ENCODE measurements at places on chromosomes 3 and 15.

GRCh38 chr3:142273501-142273900 is 48.1 kb upstream of the GK5 start:
- DNase-seq, result no peak

DNA sequence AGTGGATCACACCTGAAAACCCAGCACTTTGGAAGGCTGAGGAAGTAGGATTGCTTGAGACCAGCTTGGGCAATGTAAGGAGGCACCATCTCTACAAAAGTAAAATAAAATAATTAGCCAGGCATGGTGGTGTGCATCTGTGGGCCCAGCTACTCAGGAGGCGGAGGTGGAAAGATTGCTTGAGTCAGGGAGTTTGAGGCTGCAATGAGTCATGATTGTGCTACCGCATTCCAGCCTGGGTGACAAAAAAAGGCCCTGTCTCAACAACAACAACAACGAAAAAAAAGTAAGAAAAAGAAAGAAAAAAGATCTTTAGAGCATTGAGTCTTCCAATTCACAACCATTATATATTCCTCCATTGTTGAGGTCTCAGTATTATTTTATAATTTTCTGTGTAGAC is 192.4 kb upstream of the DPH6 start:
- DNase-seq, result no peak

- no peak for DNase-seq
Observed at GRCh38 chr3:11291808-11292207, 19.6 kb downstream of the ATG7 start.

DNA sequence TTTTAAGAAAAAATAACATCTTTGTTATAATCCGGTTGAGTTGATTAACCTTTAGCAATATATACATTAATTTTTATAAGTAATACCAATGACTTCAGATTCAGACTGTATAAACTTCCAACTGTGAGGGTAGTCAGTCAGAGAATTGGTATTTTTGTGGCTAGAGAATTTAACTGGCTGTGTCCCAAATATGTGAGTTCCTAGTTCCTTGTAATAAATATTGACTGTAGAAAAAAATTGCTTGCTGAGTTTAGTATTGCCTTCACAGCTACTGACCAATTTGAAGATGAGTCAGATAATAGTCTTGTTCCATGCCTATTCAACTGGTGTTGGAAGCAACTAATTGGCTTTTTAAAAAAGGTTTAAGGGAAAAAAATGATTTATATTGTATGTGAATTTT is 210.8 kb downstream of the GAP43 start:
- no peak for DNase-seq

- no peak for DNase-seq
Observed at GRCh38 chr15:89477411-89478242, 18.8 kb downstream of the RHCG start.

DNA sequence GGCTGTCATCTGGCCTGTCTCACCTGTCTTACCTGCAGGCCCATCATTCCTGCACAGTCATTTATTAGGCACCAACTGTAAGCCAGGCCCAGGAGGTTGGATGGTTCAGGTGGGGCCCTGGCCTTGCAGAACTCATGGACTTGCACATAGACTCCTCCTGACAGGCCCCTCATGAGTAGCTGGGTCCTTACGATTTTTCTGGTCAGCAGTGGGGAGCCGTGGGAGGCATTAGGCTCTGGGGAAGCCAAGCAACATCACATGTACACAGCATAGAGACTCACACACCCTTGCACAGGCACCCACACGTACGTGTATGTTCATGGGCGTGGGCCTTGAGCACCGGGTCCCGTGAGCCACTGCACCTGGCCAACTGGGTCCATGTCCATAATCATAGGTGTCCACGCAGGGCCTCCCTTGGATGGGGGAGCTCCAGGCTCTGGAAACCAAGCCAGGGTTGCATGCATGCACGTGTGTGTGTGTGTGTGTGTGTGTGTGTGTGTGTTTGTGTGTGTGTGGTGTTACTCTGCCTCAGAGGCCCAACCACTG is 20.3 kb downstream of the CISH start:
- DNase-seq, result no peak

DNA sequence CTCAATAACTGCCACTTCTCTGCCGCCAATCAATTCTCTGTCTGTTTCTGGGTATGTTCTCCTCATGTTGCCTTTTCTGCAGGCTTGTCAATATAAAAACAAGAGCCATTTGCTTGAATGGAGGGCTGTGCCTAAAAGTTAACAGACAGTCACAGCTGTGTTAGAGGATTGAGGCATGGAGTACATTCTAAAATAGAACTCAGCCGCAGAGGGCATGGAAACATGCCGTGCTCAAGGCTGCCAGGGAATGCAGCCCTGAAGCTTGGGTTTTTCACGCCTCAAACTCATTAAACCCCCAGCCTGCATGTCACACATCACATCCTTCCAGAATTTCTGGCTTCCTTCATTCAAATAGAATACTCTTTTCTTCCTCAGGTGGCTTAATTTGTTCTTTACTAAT is 166.6 kb downstream of the TPRG1 start:
- no peak for DNase-seq

DNA sequence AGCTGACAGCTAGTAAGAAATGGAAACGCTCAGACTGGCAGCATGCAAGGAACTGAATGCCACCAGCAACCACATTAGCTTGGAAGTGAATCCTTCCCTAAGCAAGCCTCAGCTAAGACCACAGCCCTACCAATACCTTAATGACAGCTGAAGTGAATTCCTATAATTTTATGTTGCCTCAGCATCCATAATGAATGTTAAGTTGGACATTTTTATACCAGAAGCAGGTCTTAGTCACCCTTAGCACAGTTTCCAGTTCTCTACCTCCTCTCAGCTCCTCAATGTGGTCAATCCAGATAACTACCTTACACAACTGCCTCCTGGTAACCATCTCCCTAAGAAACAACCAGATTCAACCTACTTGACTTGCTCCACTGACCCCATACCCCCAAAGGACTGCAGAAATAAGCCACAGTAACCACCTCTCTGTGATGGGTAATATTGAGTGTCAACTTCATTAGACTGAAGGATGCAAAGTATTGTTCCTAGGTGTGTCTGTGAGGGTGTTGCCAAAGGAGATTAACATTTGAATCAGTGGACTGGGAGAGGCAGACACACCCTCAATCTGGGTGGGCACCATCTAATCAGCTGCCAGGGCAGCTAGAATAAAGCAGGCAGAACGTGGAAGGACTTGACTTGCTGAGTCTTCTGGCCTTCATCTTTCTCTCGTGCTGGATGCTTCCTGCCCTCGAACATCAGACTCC is 33.5 kb downstream of the NEDD4 start:
- no peak for DNase-seq

DNA sequence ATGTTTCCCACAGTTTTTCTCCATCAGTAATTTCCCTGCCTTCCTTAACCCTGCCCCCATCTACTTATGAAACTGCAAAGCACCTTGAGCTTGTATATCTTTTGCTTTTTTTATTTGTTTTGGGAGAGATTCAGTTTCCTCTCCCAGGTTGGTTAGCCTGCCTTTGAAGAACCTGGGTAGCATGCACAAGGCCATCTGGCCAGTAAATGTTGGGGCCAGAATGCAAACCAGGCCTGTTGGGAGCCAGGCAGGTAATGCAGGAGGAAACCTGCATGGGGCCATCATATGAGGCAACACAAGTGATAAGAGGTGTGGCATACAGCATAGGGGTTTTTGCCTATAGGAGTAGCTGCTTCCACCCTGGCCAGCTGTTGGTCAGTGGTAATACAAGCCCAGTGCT is 17.7 kb downstream of the SYNPR start:
- no peak for DNase-seq

- DNase-seq, result no peak
Observed at GRCh38 chr3:105618556-105618955, 250.3 kb downstream of the CBLB start.

DNA sequence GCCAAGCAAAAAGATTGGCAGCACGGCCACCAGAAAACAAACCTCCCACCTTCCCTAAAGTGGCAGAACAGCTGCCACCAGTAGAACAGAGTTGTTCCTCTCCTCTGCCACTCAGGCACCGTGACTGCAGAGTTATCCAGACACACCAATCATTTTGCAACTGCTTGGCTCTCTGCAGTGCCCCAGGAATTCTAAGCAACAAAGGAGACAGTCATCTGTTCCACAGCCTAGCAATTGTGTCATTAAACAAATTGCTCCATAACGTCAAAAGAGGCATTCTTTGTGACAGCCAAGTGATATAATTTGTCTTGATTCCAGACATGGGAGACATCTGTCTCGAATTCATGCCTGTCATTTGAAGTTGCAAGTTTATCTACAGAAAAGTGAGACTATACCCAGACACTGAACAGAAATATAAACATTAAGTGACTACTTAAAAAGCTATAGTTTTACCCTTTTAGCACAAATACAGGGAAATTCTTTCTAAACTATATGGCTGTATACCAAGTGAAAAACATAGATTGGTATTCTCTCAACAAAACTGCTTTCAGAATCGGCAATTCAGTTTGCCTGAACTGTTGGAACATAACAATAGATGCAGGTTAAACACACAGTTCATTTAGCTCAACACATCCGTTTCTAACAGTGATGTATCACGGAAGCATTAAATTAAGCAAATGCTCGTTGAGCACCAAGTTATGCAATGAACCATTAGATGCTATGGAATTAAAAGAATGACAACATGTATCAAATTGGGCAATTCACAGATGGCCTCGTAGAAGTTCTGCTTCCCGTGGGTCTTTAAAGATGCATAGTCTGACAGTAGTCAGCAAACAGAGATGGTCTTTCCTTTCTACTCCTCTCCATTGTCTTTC is 281.3 kb downstream of the FGF12 start:
- no peak for DNase-seq

- DNase-seq, result no peak
Observed at GRCh38 chr3:141992512-141992911, 116.1 kb downstream of the ATP1B3 start.

- no peak for DNase-seq
Observed at GRCh38 chr3:167502401-167502800, 28.6 kb upstream of the SERPINI2 start.

GRCh38 chr15:66066005-66066404 is 187.5 kb downstream of the MEGF11 start:
- no peak for DNase-seq

- no peak for DNase-seq
Observed at GRCh38 chr15:89203705-89204273, 17.6 kb downstream of the RLBP1 start.

- no peak for DNase-seq
Observed at GRCh38 chr3:68866157-68866556, 66.2 kb downstream of the TAFA4 start.

DNA sequence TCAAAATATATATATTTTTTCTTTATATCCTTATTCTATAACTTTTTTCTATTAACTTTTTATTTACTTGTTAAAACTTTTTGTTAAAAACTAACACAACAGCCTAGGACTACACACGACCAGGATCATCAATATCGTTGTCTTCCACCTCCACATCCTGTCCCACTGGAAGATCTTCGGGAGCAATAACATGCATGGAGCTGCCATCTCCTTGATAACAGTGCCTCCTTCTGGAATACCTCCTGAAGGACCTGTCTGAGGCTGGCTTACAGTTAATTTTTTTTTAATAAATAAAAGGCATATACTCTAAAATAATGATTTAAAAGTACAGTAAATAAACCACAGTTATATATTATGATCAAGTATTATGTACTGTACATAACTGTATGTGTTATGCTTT is 58.9 kb downstream of the SFMBT1 start:
- DNase-seq, result no peak

DNA sequence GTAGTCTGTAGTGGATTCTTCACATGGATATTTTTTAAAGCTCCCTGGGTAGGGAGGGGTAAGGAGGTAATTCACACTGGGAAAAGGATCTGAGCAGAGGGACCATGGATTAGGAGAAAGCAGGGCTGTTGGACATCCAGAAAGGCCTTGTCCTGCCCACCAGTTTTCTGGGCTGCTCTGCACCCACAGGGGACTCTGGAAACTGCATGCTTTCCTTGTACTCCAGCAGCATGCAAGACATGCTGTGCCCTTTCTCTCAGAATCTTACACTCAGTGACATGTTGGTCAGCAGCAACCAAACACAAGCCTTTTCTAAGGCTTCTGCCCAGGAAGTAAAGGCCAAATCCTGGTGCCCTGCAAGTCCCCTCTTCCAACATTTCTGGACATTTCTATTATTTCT is 2.5 kb upstream of the FBN1 start:
- no peak for DNase-seq

GRCh38 chr3:124792341-124793040 is 62.2 kb downstream of the UMPS start:
- DNase-seq, result no peak

- DNase-seq, result no peak
Observed at GRCh38 chr3:159057621-159058020, 255.8 kb downstream of the MFSD1 start.

- no peak for DNase-seq
Observed at GRCh38 chr3:32398531-32398930, 6.9 kb downstream of the CMTM7 start.

GRCh38 chr15:57436961-57437360 is 60.7 kb downstream of the CGNL1 start:
- DNase-seq, result no peak

GRCh38 chr15:60752973-60753720 is 274.2 kb upstream of the ICE2 start:
- no peak for DNase-seq
